ENCODE measurements at places on chromosomes 3 and 15.

- DNase-seq, result no peak
Observed at GRCh38 chr15:72289597-72290325, 17.4 kb upstream of the PARP6 start.

GRCh38 chr3:19432669-19433068, 284.4 kb downstream of the KCNH8 start:
- no peak for DNase-seq

DNA sequence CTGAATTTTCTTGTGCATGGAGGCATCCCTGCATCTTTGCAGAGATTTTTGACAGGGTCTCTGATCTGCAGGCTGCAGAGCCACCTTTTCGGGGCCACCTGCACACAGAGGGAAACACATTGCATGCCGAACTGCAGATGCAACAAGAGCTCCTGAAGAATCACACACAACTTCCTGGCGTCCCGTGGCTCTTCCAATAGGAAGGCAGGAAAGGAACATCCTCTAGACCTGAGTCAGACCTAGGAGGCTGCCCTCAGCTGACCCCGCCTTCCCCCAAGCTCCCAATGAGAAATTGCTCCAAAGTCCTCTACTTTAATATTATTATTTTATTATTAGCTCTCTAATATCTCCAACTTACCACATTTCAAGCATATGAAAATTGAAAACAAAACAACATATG, 213.2 kb upstream of the ARRDC4 start:
- DNase-seq, result no peak

DNA sequence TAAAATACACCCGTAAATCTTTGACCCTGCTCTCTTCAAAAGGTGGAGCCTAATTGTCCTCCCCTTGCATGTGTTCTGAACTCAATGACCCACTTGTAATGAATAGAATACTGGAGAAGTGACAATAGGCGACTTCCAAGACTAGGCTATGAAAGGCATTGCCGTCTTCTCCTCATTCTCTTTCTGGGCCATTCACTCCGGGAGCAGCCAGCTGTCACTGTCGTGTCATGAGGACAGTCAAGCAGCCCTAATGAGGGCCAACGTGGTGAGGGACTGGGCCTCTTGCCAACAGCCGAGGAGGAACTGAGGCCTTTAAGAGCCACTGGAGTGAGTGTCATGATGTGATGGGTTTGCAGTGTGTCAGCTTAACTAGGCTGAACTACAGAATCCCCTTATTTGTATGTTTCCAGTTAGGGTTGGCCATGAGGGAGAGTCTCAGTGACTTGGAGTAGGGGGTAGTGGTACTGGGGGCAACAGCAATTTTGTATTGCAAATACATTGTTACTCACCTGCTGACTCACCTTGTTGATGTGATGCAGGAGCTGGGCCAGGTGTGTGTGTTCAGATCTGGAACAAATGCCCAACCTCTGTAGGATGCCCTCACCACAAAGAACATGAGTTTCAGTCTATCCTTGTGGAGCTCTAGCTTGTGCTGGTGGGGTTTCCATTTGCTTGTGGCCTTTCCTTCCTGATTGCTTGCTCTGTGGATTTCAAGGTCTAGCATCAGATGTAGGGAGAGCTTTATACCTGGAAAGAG, 188.5 kb upstream of the PROK2 start:
- no peak for DNase-seq

GRCh38 chr3:21356402-21356801, 394.6 kb downstream of the ZNF385D start:
- DNase-seq, result no peak

DNA sequence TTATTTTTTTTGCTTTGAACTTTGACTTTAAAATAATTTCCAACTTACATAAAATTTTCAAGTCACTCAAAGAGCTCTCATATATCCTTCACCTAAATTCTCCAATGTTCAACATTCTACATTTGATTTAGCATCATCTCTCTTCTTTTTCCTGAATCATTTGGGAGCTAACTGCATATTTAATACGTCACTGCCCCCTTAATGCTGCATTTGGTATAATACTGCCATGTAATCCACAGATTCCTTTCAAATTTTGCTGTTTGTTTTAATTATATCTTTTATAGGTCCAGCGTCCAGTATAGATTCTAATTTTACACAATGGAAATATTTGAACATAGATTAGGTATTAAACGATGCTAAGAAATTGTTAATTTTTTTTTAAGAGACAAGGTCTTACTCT, 2.3 kb upstream of the EIF2AK4 start:
- DNase-seq, result no peak

DNA sequence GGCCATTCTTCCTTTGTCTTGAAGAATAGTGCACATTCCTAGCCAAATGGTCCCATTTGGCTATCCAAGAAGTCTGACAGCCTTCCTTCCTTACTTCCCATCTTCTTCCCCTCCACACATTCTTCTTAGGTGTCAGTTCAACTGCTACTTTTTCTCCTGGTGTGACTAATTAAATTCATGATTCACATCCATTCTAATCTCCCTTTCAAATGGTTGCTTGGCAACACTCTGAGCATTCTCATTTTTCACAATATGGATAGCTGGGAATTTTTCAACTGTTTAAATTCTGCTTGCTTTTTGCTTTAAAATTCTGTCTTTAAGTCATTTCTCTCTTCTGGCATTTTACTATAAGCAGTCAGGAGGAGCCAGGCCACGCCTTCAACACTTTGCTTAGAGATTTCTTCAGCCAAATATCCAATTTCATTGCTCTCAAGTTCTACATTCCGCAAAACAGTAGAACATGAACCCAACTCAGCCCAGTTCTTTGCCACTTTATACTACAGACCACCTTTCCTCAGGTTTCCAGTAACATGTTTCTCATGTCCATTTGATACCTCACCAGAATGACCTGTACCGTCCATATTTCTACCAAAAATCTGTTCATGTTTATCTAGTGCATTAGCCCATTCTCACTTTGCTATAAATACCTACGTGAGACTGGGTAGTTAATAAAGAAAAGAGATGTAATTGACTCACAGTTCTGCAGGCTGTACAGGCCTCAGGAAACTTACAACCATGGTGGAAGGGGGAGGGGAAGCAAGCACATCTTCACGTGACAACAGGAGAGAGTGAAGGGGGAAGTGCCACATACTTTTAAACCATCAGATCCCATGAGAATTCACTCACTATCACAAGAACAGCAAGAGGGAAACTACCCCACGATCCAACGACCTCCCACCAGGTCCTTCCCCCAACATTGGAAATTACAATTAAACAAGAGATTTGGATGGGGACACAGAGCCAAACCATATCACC, 31.9 kb upstream of the MCF2L2 start:
- DNase-seq, result no peak
